ENCODE measurements at places on chromosomes 1 and 21.

DNA sequence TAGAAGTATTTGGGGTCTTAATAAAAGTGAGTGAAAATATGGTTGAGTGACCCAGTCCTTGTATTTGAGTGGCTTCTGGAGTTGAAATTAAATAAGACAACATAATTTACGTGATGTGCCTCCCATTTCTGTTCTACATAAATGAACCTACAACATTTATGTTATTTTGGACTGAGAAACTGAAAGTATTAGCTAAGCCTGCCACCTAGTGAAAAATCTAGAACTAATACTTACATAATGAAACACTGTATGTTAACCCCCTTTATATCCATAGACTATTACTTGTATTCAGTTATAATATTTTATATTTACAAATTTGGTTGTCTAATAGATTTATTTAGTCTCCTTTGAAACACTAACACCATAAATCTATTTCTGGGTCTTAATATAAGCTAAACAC, 298.9 kb downstream of the KCNT2 start:
- DNase-seq = peak; percentile 62

DNA sequence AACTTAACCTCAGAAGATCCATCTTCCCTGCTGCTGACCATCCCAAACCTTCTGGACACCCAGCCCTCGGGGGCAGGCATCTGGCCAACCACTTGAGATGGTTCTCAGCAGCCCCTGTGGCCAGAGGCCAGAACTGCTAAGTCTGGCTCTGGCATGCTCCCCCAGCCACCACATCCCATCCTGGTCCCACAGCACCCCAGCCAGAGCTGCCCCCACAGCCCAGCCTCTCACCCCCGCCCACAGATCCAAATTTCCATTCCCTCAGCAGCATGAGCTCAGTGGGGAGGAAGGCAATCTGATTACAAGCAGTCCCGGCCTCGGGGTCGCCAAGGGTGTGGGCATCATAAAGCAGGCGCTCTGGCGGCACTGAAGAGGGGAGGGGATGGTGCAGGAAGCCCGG, 45.6 kb downstream of the GLIS1 start:
- DNase-seq = no peak

GRCh38 chr1:203512848-203513584, 19.1 kb downstream of the OPTC start:
- no peak for DNase-seq

GRCh38 chr1:228835911-228836310, 100.6 kb downstream of the RHOU start:
- no peak for DNase-seq

DNA sequence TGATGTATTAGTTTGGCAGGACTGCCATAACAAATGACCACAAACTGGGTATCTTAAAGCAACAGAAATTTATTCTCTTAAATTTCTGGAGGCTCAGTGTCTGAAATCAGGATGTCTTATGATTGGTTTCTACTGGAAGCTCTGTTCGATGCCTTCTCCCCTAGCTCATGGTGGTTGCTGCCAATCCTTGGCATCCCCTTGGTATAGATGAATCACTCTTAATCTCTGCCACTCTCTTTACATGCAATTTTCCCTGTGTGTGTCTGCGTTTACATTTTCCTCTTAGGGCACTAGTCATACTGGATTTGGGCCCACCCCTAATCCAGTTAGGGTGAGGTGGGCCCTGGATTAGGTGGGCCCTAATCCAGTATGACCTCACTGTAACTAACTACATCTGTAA, 54.7 kb upstream of the MPC2 start:
- DNase-seq = no peak

DNA sequence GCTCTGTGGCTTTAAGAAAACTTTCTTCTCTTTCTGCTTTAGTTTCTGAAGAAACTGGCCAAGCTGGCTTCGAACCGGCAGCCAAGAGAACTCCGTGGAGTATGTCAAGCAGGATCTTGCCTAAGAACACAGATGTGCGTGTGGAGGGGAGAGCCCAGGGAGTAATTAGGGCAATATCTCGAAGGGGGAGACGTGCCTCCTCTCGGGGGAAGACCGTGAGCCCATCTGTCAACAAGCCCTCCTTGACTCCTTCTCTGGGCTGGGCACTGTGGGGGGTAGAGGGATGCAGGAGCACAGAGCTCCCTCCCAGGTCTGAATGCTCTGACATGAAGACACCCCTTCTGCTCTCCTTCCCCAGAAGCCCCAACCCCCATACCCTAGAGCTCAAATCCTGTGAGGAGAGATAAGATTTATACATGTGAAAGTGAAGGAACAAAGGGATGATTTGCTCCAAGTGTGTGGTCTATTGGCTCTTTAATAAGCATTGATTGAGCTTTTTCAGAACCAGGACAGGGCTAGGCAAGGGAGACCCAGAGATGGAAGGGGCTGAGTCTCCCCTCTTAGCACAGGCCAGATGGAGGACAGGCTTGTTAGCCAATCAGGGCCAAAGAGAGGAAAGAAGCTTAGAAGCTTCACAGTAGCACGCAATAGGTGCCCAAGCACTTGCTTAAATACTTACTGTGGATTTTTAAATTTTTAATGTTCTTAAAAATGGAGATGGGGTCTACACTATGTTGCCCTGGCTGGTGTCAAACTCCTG, 37.5 kb downstream of the EDN2 start:
- no peak for DNase-seq

GRCh38 chr1:22286491-22286890, 143.6 kb upstream of the WNT4 start:
- DNase-seq = no peak

DNA sequence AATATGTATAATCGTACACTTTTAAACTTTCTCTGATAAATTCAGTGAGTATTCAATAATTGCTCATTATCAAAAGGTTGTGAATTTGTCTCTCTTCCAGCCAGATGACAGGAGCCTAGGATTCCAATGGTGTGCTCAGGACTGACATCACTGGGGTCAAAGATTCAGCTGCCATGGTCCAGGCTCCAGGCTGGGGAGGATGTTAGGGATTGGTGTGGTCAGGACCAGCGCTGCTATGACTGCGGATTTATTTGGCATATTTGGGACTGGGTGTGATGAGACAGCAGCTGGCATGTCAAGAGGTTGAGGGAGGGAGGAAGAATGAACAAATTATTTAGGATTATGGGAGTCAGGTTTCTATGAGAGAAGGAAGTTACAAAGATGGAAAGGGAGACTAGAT, 48.2 kb upstream of the ABCA4 start:
- no peak for DNase-seq

- DNase-seq = no peak
Measured at GRCh38 chr1:36572906-36573305, 90.2 kb upstream of the CSF3R start.

DNA sequence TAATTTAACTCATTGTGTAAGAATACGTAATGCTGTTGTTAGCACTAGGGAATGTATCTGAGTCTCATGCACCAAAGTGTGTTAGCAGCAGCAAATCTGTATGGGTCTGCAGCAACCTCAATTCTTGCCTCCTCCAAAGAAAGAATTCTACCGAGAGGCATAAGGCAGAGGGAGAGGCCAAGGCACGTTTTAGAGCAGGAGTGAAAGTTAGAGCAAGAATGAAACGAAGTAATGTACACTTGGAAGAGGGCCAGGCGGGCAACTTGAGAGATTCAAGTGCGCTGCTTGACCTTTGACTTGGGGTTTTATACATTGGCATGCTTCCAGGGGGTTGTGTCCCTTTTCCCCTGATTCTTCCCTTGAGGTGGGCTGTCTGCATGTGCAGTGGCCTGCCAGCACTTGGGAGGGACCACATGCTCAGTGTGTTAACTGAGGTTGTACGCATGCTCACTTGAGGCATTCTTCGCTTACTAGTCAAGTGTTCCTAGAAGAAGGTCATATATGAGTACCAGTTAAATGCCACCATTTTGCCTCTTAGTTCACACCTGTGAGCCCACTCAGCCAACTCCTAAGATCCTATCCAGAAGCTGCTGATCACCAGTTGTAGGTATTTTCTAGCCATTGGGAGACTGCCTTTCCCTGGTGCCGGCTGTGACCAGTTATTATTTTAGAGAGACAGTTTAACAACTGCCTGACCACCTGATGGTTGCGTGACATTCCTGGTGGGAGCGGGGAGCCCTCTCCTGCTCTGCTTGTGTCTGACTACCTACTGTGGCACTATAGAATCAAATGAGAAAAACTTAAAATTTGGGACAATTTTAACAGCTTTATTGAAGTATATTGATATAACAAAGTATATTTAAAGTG, 2.7 kb upstream of the CNN3 start:
- no peak for DNase-seq

DNA sequence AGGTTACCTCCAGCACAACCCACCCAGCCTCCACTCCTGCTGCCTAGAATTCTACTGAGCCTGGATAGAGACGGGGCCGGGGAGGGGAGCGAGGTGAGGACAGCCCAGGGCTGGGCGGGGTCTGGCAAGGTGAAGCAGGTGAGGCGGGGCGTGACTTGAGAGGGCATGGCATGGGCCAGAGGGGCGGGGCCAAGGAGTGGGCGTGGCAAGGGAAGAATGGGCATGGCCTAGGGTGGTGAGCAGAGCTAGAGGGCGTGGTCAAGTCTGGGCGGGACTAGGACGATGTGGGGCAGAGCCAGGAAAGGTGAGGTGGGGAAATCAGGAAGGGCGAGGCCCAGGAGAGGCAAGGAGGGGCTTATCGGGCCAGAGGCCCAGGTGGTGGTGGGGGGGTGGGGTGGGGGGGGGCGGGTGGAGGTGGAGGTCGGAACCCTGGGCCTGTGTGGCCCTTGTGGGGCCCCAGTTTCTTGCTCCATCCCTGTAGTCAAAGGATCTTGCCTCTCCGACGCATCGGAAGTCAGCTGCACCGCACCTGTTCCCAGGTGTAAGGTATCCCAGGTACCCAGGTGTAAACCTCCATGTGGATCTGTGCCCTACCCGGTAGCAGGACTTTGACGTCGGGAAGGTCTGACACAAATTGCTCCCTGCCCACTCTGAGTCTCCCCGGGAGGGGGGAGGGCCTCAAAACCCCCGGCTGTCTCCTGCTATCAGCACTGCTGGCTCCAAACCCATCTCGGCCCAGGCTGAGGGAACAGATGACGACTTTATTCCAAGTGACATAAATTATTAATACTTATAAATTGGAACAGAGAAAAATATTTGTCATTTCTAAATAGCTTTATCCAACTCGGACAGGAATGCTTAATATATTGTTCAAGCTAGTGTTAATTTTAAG, 32.9 kb upstream of the UTS2 start:
- DNase-seq = peak; percentile 38

GRCh38 chr1:193937308-193937707, 750.9 kb upstream of the B3GALT2 start:
- DNase-seq = no peak

GRCh38 chr21:44612669-44613229, 870 bp downstream of the KRTAP10-8 start:
- no peak for DNase-seq

GRCh38 chr1:163240705-163241104, 38.0 kb upstream of the RGS5 start:
- DNase-seq = no peak

GRCh38 chr1:180586671-180587155, 27.9 kb downstream of the OVAAL start:
- DNase-seq = no peak

- no peak for DNase-seq
Measured at GRCh38 chr1:167359295-167359694, 138.6 kb downstream of the POU2F1 start.

DNA sequence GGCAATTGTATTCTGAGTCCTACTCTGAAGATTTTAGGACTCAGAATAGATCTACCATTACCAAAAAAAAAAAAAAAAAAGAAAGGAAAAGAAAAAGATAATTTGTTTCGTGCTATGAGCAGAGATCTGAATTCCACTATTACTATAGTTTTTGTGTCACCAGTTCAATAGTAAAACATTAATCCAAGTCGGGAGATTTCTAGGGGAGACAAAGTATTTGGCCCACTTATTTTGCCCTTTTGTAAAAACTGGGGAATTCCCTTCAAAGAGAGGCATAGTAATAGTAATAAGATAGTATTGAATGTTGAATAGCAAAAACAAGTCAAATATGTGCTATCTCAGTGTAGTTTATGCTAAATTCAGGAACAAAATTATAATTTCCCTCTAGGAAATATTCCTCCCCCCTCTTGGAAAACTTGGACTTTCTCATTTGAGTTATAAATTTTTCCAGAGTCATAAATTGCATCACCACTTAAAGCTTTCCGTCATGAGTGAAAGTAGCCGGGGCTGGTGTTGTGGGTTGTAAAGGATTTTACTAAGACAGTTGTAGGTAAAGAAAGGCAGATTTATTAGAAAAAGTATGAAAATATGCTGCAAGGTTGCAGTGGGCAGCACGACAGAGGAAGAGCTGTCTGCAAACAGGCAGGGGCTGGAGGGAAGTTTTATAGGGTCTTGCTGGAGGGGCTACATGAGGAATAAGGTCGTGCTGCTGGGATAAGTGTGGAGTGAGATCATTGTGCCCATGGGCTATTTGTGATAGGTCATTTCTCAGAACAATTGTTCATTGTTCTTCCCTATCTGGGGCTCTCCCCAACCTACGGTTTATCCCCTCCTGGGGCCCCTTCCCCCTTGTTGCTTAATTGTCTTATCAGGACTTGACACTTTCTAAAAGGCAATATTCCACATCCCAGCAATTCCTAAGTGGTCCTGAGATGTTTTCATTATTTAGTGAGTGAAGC, 1009.9 kb downstream of the PLA2G4A start:
- DNase-seq = no peak

GRCh38 chr1:83818916-83819315, 180.0 kb downstream of the TTLL7 start:
- DNase-seq = no peak

DNA sequence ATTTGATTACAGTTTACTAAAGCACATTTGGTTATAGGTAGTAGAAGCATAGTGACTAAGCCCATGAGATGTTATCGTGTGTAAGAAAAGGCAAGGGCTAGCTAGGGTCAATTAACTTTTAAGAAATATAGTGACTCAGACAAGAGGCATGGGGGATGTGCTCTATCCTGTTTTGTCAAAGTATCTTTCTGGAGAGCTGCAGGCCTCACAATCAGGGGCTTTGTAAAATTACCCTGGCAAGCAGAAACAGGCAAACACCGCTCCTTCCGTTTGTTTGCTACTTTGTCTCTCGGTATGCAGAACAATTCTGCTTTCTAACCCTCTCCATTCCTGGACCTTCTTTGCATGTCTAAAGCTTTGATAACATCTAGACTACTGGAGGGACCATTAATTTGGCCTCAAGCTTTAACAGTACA, 26.1 kb upstream of the ZNF697 start:
- no peak for DNase-seq

Measured in spinal cord (tissue), 10 donors.